Stimulated activated naive CD4-positive, alpha-beta T cell (primary cell): ENCODE measurements at places on chromosomes 1 and 21.

DNA sequence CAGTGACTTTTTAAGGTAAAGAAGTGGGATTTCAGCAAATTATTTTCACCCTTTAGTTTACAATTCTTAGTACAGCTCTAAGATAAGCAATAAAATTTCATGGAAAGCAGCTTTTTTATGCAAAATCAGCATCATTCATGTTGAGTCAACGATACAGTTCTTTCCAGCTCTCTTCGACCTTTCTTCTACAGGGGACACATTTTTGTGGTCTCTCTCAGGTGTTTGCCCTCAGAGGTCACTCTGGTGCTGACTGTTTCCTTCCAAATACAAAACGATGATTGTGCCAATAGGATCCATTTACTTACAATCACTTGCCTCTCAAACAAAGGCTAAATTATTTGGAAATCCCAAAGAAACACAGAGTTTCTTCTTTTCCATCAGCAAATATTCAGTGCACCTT, 51.0 kb downstream of the PSMG1 start:
- DNase-seq = no peak

- peak; percentile 6 for DNase-seq
These were observed 49.2 kb upstream of the NTPCR start for GRCh38 chr1:232901255-232901654.

GRCh38 chr1:234315091-234315541, 58.1 kb upstream of the COA6 start:
- peak; percentile 58 for DNase-seq

- peak; percentile 67 for DNase-seq
These were observed 448 bp downstream of the GATAD2B start for GRCh38 chr1:153922076-153922971.

DNA sequence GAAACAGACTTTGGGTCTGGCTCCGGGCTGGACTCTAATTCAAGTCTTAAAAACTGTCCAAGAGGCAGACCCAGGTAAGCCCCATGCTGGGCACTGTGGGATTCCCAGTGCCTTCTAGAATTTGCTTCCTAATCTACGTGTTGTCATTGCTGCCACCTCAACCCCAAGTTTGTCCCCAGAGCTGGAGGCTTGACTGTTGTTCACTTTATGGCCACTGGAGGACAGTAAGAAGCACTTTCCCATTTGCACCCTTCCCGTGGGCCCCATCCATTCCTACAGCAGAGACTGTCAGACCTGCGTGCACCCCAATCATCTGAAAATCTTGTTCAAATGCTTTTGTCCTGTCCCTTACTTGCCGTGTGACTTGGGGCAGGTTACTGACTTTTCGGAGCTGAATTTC, 29.4 kb upstream of the VASH2 start:
- no peak for DNase-seq

- no peak for DNase-seq
These were observed 10.5 kb upstream of the LELP1 start for GRCh38 chr1:153192697-153193096.

DNA sequence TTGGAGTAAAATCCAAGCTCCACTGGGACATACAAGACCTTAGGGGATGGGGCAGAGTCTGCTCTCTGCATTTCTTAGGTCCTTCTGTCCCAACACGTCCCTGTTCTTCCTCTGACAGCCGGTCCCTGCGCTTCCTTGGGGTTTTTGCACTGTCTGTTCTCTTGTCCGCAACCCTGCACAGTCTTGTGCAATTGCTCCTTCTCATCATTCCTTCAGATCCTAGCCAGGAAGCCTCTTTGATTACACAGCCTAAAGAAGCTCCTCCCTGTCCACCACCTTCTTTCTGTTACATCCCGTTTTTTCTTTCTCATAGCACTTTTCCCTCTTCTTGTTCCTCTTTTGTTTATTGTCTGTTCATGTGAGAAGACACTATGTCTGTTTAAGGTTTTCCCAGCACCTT, 19.9 kb downstream of the ACOT11 start:
- no peak for DNase-seq

DNA sequence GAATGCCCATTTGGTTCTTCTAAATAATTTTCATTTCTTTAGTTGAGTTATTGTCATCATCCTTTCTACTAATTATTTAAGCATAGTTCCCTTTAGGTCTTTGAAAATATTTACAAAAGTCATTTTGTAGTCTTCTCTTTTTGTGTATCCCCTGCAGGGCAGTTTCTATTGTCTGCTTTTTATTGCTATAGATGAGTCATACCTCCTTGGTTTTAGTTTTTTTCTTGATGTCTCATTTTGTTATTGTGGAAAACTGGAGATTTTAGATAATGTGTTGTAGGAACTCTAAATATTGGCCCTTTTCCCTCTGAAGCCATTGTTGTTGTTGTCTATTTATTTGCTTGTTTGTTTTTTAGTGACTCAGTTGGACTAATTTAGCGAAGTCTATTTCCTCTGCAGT, 387.9 kb downstream of the NUF2 start:
- no peak for DNase-seq

DNA sequence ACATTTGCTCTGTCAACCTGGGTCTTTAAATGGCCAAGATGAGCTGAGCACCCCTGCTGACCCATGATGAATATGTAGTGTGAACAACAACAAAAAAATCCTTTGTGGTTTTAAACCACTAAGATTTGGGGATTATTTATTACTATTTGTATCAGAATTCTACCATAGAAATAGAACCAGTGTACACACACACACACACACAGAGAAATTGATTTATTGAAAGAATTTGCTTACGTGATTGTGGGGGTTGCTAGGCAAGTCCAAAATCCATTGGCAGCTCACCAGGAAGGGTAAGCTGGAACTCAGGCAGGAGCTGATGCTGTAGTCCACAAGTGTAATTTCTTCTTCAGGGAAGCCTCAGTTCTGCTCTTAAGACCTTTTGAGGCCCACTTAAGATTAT, 82.5 kb upstream of the MAP1LC3C start:
- no peak for DNase-seq

GRCh38 chr1:149917571-149918144, at the start of gene SV2A:
TSS of gene SV2A (minus strand) at chr1:149917844. CDS start at chr1:149913840, 4,004 bp downstream.
- DNase-seq = peak; percentile 54

GRCh38 chr1:156438278-156438987, 62.1 kb downstream of the MEF2D start:
- DNase-seq = no peak

GRCh38 chr1:234148816-234149215, 224.4 kb upstream of the COA6 start:
- no peak for DNase-seq

- no peak for DNase-seq
These were observed 23.8 kb downstream of the LRRC71 start for GRCh38 chr1:156944268-156944667.

DNA sequence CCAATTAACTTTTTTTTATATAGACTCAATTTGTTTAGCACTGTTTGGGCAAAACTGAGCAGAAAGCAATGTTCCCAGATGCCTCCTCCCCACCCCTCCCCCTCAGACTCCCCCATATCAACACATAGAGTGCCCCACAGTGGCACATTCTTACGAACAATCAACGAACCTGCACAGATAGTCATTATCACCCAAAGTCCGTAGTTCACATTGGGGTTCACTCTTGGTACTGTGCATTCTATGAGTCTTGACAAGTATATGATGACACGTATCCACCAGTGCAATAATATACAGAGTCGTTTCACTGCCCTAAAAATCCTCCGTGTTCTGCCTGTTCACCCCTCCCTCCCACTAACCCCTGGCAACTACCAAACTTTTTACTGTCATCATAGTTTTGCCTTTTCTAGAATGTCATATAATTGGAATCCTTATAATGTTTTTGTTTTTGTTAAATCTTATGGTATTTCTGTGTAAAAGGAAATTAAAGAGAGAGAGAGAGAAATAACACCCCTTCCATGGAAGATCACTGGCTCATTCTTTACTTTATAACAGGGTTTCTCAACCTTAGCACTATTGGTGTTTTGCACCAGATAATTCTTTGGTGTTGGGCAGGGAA, 37.2 kb upstream of the HNRNPU start:
- DNase-seq = no peak

DNA sequence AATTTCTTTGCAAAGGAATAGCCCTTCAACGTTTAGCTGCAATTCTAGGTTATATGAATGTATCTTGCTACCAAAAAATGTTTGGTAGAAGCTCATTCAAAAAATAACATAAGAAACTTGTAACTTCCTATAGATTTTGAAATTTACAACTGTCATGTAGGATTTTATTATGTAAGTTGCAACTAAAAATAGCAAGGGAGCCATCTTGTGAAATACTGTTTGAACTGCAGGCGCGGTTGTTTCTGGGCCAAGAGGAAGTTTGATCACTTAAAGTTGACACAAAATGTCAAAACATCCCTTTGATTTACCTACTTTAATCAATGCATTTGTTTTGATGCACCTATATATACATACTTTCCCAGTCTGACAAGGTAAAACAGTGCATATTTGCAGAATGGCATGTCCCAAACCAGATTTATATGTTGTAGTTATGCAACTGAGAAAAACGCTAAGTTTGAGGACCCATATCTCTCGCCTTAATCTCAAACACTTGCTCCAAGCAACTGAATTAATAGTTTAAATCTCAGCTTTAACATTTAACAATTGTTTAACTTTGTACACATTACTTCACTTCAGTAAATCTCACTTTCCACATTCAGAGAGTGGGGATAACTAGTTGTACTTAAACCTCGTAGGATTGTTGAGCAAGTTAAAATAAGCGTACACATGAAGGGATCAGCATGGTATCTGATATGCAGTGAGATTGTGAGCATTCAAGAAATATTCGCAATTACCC, 63.9 kb downstream of the KCNK2 start:
- DNase-seq = peak; percentile 15

DNA sequence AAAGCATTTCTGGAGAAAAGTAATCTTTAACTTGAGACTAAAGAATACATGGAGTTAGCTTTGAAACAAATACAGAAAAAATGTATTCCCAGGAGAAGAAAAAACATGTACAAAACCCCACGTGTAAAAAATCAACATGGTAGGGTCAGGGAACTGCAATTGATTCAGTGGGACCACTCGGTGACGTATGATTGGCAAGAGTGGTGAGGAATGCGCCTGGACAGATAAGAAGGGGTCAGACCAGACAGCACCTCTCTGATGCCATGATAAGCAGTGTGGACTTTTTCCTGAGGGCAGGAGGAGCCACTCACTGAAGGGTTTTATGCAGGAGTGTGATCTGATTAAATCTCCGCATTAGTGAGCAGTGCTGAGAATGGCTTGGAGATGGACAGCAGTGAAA, 142.5 kb downstream of the DAB1 start:
- no peak for DNase-seq

- no peak for DNase-seq
These were observed 41.6 kb downstream of the GNG12 start for GRCh38 chr1:67791686-67792085.

- DNase-seq = no peak
These were observed 146.0 kb downstream of the PBX1 start for GRCh38 chr1:164704954-164705353.

- no peak for DNase-seq
These were observed 75.6 kb upstream of the SLC2A1 start for GRCh38 chr1:43034195-43034658.

DNA sequence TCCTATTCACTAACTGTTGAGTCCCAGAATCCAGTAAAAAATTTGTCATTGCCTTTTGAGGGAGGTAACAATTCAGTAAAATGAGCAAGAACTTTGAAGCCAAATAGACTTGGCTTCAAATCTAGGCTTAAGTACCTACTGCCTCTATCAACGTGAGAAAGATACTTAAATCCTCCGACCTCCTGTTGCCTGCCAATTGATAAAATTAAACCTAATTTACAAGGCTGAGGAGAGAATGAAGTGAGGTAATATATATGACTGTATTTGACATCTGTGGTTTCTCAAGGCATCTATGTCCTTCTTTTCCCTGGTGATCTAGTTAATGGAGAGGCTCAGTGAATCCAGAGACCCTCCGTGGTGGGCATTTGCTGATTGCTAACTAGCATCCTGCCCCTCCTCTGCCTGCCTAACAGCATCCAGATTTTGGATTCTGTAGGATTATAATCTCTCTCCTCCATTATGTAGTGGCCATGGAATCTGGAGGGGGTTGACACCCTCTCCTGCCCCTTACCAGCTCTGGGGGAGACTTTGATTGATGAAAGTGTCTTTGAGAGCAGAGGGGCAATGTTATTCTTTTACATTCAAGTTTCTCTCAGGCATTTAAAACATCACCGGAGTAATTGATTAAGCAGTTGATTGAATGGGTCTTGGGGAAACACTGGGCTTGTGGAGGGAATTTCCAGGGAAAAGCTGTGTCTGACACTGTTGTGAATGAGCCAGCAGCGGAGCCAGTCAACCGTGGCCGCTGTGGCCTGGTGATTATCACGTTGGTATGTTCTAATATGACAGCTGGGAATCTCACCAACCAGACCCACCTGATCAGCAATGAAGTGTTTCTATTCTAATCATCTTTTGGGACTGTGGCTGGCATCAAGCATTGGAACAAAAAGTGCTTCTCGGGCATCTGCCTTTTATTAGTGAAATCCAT, 140.7 kb upstream of the FAM78B start:
- DNase-seq = no peak

GRCh38 chr1:22710701-22711049, at the start of gene EPHB2:
TSS of gene EPHB2 (plus strand) at chr1:22710839. CDS start at chr1:22710983, 144 bp downstream.
- DNase-seq = no peak

GRCh38 chr1:233033361-233033760, 83.0 kb downstream of the NTPCR start:
- no peak for DNase-seq

DNA sequence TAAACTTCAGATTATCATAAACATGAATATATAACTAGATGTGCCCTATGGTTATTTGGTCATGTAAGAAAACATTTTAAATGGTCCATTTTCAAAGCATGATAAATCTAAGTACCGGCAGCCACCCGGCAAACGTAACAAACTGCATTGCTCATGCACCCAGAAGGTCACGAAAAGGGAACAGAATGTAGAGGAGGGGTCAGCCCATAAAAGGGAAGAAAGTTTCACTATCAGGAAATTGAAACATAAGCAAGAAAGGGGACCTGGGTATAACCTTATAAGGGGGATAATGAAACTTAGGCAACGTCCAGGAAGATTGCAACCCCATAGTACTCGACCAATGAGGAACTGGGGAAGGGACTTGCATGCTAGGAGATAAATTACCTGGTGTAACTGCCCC, 421.2 kb upstream of the ZRANB2 start:
- DNase-seq = no peak

DNA sequence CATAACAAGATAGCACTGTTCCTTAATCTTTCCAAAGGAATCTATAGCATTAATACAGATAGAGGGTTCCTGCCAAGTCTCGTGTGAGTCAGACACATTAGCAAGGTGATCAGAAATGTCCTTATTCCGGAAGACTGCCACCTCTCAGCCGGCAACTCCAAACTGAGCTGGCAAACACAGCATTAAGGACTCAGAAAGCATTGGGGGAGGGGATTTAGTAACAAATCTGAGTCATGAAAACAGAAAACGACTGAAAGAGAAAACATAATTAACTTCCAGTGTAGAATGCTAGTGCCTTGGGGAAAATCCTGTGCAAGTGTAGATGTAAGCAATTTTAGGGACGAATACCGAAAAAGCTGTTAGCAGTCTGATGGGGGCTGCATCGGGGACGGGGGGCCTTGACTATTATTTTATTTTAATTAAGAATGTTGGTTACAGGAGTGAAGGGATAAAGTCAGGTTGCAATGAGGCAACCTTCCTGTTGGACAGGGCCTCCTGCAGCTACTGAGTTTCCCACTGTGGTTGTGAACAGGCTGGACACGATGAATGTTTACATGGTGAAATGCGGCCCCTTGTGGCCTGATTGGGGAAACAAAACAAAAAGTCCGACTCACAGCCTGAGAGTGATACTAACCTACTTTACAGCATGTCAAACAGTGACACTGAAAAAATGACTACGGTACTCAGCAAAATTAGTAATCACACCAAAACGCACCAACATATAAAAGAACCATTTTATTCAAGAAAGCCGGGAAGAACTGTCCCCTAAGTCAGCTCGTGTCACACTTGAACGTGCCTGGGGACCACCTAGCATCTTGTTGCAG, 20.7 kb downstream of the MIS18A start:
- no peak for DNase-seq

GRCh38 chr1:175564723-175565122, 178.7 kb downstream of the TNR start:
- no peak for DNase-seq
